ENCODE measurements at places on chromosomes 1 and 21. TPM values are rescaled to one million over a fixed set of nuclear protein-coding genes. Genes with fewer than 3 reads are reported as not detected.

The LRRIQ3 gene
- total RNA-seq, result 0.89 TPM

The ELAVL4 gene
- not detected for total RNA-seq

The RAB13 gene
- 47.3 TPM for total RNA-seq

The PIGC gene
- total RNA-seq, result 32.4 TPM

The RUNX3 gene
- not detected for total RNA-seq

The PCP4 gene
- not detected for total RNA-seq

Data from myometrial cell (primary cell).